ENCODE measurements at places on chromosomes 6 and 20.

- no peak for DNase-seq
Measured at GRCh38 chr20:8118039-8118438, 14.0 kb upstream of the PLCB1 start.

DNA sequence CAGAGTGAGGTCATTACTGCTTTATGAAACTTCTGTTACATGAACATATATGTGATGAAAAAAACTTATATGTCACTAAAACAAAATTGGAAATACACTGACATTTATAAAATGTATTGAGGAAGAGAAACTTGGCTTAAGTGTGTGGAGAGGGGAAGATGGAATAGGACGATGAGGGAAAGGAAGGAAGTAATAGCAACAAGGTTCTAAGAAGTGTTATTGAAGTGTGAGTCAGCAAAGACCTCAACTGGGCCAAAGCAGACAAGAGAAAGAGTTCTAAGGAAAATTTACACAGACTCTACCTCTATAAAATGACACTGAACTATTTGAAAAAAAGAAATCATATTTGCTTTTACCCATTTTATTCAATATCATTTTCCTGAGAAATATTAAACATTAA, 38.3 kb downstream of the SNX3 start:
- no peak for DNase-seq

- DNase-seq, result no peak
Measured at GRCh38 chr6:135519348-135519747, 21.8 kb upstream of the AHI1 start.

- no peak for DNase-seq
Measured at GRCh38 chr6:115067690-115068447, 725.0 kb upstream of the HS3ST5 start.

DNA sequence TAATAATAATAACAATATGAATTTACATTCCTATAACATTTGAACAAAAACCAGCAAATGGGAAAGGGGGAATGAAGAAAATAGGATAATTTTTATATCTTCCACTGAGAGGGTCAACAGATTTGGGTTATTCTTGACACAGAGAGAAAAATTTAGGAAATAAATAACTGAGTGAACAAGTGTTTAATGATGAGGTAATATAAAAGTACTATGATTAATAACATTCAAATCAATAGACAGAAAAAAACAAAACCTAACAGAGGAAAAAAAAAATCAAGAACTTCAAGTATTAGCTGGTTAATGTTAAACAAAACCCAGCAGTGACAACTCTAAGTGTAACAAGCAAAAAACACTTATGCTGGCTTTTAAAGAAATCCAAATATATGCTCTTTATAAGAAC, 66.5 kb downstream of the LCA5 start:
- no peak for DNase-seq

- no peak for DNase-seq
Measured at GRCh38 chr20:5748246-5748645, 2.0 kb upstream of the SHLD1 start.

DNA sequence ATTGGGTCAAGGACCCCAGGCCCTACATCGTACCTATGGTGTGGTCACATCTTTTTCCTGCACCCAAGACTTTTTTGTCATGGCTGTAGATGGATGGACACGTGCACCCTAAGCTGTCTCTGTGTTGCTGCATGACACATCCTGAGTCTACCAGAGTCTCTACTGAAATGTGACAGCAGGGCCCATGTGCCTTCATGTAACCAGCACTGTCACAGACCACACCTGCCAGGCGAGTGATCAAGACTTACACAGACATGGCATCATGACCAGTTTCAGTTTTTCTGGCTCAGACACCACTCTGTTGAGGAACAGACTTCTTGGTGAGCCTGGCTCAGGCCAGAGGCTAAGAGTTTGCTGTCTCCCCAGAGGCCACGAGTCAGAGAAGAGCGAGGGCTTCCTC, 7.6 kb downstream of the PRND start:
- no peak for DNase-seq

DNA sequence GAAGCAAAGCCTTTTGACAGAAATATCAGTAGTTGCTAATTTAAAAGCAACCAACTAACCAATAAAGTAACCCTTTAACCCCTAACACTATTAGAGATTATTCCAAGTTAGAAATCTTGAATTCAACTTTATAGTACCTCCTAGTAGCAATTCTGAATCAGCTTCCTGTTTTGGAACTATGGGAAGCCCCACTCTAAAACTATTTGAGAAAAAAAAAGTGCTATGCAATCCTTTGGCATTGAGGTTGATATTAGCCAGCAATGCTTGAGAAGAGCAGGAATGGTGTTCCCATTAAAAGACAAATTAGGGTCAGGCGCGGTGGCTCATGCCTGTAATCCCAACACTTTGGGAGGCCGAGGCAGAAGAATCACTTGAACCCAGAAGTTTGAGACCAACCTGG, 306.2 kb upstream of the ZFP64 start:
- DNase-seq, result no peak

- no peak for DNase-seq
Measured at GRCh38 chr6:124099520-124099919, 295.9 kb downstream of the NKAIN2 start.

GRCh38 chr20:19742974-19743639, 15.0 kb upstream of the RIN2 start:
- no peak for DNase-seq

DNA sequence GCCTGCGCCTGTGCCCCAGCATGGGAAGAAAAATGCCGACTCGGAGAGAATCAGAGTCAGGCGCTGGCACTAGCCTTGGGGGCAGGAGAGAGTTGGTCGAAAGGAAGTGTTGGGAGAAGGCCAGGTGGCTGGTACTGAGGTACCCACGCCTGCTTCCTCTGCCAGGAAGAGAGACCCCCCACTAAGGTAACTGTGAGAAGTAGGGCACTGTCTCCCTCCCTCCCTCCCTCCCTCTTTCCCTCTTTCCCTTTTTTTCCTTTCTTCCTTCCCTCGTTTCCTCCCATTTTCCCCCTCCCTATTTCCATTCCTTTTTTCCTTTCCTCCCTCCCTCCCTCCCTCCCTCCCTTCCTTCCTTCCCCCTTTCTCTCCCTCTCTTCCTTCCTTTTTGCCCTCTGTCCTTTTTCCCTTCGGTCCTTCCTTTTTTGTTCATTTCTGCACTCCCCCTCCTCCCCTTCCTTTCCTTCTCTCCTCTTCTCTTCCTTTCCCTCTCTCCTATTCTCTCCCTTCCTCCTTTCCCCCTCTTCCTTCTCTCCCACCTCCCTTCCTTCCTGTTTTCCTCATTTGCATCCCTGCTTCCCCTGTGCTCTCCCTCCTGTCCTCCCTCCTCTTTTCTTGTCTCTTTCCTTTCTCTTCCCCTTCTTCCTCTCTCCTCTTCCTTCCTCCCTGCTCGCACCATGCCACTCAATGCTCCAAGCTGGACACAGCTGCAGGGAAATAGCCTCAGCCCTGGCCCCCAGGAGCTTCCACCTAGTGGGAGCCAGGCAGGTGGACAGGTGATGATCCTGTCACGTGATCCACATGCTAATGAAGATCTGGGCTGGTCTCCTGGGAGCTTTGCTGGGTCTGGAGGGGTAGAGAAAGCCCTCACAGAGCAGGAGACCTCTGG, 148.0 kb downstream of the DHX35 start:
- no peak for DNase-seq

GRCh38 chr20:45649312-45649863, 18.3 kb upstream of the WFDC9 start:
- no peak for DNase-seq

GRCh38 chr20:13813910-13814309, 29.1 kb downstream of the NDUFAF5 start:
- no peak for DNase-seq

DNA sequence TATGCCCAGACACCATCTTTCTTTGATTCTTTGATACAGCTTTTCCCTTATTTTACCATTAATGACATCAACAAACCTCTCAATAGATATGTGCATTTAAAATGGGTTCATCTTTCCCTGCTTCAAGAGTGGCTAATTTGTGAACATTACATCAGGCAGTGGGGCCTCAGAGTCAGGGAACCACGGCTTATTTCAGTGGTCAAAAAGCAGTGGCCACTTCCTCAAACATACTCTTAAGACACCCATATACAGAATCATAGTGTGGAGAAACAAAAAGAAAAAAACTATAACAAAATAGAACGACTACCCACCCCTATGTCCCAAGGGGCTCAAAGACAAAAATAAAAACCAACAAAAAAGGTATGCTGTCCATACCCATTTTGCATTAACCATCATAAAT, 12.9 kb downstream of the SALL4 start:
- DNase-seq, result no peak

DNA sequence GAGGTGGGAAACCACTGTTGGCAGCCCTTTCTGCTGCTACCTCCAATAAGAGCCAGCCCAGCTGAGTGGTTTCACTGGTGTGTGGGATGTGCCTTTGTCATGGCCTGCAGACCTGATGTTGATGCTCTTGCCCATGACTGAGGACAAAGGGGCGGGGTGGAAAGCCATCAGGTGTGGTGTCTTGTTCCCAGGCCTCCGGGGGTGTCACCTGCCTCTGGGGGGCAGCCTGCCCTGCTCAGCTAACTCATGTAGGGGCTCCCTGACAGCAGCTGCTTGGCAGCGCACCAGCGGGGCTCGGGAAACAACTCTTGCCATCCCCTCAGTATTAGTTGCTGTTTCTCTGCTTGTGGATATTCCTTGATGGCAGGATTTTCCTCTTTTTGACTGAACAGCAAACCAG, 91.3 kb downstream of the LYRM2 start:
- DNase-seq, result no peak

GRCh38 chr20:38216746-38217595, 43.6 kb downstream of the KIAA1755 start:
- DNase-seq, result no peak

- no peak for DNase-seq
Measured at GRCh38 chr6:15335385-15335784, 89.5 kb downstream of the JARID2 start.
